ENCODE measurements at places on chromosomes 5 and 9. TPM values are rescaled to one million over a fixed set of nuclear protein-coding genes. Genes with fewer than 3 reads are reported as not detected.

CTXN3 gene
- not detected for total RNA-seq

PTGS1 gene
- total RNA-seq: 1.5 TPM

GALT gene
- 15.0 TPM for total RNA-seq

SLCO6A1 gene
- not detected for total RNA-seq

ACTBL2 gene
- 0.07 TPM for total RNA-seq

GADD45G gene
- 0.21 TPM for total RNA-seq

Data from A549 treated with Hydrocortisone at 1 μM for 4 hours (cell line).